Psoas muscle (tissue), 8 donors: ENCODE measurements at places on chromosomes 7 and 10. TPM values are rescaled to one million over a fixed set of nuclear protein-coding genes. Genes with fewer than 3 reads are reported as not detected.

GRCh38 chr10:126584836-126585235 lies 85.7 kb downstream of the C10orf90 start:
- DNase-seq, result no peak

GRCh38 chr10:95792211-95792780 lies 36.3 kb downstream of the ENTPD1 start:
- no peak for DNase-seq

DNA sequence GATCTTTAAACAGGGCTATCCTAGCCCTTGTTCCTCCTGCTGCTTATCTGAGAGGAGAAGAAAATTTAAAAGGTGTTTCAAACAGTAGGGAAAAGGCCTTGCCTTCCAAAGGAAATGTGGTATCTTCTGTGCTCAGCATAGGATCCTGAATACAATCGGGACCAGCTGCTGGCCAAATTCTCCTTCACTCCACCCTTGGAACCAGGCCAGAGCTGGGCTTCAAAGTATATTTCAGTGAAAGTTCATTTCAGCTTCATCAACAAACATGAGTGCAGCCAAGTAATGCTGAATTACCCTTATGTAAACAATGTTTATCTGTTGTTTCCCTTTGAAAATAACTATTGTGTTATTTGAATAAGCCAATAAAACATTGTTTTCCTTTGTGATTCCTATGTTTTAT lies 146.5 kb upstream of the MEOX2 start:
- no peak for DNase-seq

DNA sequence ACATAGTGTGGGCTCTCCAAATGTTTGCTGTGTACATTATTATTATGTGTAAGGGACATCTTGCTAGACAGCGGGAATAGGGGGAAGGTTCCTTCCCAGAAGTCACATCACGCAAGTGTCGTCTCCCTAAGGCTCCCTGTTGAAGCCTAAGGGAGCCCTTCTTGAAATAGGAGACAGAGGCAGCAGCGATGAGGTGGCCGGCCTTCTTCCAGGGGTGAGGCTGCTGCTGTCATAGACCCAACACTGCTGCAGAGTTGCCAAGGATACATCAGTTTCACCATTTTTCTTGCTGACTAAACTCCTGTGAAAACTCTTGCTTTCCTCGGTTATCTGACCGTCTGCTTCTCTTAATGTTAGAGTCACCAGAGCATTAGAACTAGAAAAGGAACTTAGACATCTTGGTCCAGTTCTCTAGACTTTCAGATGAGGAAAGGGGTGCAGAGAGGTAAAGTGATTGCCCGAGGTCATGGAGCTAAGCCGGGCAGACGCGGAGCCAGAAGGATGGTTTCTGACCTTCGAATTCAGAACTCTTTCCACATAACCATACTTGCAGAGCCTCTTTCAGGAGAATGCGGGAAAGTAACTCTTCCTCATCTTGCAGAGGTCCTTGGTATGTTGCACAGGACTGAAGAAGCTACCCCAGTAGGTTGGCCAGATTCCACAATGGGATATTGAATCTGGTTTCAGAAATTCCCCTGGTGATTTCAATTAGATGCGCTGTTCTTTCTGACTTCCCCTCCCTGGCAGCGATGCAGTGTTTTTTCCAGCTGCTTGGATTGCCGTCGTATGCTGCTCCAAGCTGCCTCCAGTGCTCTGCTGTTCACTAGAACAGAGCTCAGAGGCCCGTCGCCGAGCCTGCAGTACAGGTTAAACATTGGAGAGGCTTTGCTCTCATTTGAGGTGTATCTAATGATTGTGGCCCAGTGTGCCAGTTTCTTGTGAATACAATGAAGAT lies 217.1 kb downstream of the CAMK1D start:
- peak; percentile 64 for DNase-seq

- no peak for DNase-seq
Measured at GRCh38 chr10:29691564-29692072, 56.8 kb upstream of the SVIL start.

Gene PAOX
- 3.1 TPM for total RNA-seq

GRCh38 chr7:134547397-134548054 lies 1.4 kb upstream of the AKR1B15 start:
- DNase-seq, result peak; percentile 75

DNA sequence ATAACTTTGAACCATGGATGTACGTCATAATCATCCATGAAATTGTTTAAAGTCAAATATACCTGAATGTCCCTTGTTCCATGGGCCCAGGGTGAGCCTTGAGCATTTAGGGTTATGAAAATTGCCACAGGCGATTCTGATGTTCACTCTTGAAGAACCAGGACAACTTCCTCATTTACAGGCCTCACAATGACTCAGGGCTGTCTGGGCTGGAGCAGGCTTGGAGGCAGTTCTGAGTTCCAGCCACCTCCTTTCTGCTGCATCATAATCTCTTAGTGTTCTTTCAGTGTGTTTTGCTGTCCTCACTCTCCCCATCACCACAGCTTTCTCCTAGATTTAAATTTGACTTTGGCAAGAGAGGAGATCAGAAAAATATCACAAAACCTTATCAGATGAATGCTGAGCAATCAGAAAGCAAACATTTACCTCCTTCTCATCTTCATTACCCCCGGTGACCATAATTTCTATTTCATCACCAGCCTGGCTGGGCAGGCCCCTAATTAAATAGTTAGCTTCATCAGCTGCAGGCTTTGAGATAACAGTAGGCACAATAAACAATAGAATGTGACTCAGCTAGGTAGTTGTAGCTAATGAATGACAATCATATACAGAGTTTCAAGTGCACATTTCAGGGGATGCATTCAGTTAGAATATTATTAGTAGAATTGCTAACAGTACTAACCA lies 571.0 kb downstream of the SH2D4B start:
- no peak for DNase-seq

DNA sequence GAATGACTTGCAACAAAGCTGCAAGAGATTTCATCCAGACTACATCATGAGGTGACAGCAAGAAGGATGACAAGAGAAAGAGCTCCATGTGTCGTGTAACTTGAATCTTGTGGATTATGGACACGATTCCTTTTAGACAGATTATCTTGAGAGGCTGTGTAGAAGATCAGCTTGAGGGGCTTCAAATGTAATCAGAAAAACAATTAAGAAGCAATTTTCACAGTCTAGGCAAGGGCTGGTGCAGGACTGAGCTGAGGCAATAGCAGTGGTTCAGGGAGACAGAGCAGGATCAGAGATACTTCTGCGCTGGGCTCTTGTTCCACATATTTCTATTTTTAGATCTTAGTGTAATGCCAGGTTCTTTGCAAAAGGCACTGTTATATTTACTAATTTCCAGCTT lies 253.0 kb upstream of the COBL start:
- DNase-seq, result no peak

DNA sequence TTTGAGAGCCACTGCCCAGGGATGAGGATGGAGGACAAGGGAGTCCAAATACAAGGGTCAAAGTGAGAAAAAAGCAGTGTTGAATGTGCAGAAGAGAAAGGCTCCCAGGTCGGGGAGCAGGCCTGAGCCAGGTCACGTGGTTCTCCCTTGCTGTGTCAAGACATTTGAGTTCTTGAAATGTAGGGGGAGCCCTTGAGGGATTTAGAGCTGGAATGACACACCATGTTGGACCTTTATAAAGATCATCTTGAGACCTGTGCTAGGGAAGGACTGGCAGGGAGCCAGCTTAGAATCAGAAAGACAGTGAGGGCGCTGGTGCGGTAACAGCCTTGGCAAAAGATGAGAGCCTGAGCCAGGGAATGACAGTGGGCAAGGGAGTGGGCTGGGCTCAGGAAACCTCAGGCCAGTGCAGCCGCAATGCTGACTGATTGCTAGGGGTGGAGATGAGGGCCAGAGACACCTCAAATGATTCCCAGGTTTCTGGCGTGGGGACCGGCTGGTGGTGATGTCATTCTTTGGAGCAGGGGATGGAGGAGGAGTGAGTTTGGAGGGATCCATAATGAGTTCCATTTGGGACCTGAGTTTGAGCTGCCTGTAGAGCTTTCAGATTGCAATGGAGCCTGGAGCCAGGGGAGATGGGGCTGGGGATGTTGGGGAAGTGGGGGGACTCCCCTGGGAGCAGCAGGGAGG lies 120.1 kb downstream of the PTPN20 start:
- DNase-seq, result peak; percentile 72

Gene NRCAM
- 1.0 TPM for total RNA-seq

GRCh38 chr7:12323415-12323814 lies 80.2 kb downstream of the VWDE start:
- DNase-seq, result no peak

Gene MPP7
- 12.5 TPM for total RNA-seq

DNA sequence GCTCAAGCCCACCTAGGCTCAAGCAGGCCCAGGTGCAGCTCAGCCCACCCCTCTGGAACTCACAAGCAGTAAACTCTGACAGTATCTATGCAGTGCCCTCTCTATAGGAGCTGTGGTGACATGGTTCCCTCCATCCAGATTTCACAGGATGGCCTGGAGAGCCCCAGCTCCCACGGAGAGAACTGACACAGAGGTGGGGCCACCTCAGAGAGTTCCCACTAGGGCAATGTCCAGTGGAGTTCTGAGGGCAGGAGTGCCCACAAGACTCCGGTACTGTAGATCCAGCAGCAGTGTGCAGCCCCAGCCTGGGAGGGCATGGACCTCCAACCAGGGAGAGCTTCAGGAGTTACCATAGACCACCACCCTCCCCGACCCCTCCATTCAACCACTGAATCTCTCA lies 37.3 kb upstream of the CNPY1 start:
- no peak for DNase-seq

- DNase-seq, result peak; percentile 80
Measured at GRCh38 chr10:97574374-97575126, 2.0 kb downstream of the ANKRD2 start.

DNA sequence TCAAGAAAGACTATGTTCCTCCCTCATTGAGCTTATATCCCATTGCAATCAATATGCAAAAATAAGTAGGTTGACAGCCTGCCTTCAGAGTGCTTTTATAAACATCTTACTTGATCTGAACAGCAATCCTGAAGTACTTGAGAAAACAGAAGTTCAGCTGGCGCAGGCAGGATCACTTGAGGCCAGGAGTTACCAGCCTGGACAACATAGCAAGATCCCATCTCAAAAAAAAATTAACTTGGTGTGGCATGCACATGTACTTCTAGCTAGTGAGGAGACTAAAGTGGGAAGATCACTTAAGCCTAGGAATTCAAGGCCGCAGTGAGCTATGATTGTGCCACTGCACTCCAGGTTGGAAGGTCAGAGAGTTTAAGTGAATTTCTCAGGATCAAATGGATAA lies 30.1 kb downstream of the LUC7L2 start:
- no peak for DNase-seq

DNA sequence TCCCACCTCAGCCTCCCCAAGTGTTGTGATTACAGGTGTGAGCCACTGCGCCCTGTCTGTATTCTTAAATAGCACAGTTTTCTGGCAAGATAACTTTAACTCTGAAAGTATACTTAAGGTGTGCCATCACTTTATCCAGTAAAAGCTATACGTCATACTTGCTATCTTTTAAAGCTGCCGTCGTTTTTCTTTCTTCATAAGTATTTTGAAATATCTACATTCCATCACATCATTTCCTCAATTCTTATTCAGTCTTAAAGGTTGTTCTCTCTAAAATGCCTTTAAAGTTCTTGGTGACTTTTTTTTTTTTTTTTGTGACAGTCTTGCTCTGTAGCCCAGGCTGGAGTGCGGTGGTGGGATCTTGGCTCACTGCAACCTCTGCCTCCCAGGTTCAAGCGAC lies 34.7 kb downstream of the PTPN12 start:
- no peak for DNase-seq

- DNase-seq, result no peak
Measured at GRCh38 chr7:150567169-150567568, at the start of gene GIMAP4. Gene GIMAP4, plus strand, starts transcription at chr7:150567390. Its CDS starts 2,512 bp downstream, at chr7:150569902.

- peak; percentile 66 for DNase-seq
Measured at GRCh38 chr10:102643336-102644065, 778 bp upstream of the TRIM8 start.

DNA sequence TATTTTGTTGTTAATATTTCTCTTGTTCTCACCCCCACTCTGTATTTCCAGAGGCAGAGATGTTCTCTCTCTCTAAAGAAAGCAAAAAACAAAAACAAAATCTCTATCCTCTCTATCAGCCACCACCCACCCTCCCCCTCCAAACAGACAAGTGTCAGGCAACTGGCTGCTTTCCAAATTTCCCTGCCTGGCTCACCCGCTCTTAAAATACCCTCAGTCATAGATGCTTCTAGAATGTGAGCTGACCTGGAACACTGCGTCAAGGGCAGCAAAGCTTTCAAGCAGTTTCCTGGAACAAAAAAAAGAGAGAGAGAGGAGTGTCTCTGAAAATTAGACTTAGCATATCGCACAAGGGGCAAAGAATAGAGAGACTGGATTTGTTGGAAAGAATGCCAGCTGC lies 341.0 kb upstream of the ZMIZ1 start:
- DNase-seq, result no peak

Gene HOGA1
- total RNA-seq, result 12.3 TPM

DNA sequence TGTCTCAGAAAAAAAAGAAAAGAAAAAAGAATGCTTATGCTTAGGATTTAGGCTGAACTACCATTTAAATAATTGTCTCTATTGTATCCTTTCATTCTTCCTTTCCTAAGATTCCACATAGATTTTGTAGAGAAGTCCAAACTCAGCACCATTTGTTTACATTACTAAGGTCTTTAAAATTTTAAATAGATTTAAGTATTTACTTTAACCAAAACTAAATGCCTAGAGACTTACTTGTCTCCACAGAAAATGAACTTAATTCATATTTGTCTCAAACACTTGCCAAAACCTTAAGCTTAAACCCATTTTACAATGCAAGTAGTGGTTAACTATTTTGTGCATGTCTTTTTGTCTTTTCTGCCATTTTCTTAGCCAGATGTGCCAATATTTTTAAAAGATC lies 54.1 kb upstream of the ABI1 start:
- DNase-seq, result no peak

DNA sequence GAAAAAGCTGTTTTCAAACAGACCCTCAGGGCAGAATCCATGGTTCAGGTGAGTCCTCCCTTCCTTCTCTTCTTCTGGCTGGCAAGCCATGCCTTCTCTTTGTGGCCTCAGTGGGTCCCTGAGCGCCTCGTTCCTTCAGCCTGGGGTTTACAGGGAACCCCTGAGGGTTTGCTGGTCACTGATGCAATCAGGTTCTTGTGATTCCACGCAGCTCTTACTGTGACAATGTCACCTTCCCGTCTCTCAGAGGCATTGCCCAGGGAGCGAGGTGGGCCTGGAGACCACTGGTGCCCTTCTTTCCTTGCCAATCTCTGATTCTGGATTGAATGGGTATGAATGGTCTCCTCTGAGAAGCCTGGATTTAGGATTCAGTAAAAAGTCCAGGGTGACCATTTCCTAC lies 132.2 kb downstream of the ADARB2 start:
- no peak for DNase-seq

GRCh38 chr10:89351780-89352597 lies 24.2 kb downstream of the IFIT3 start:
- DNase-seq, result no peak

GRCh38 chr10:130817046-130817624 lies 494.4 kb downstream of the TCERG1L start:
- no peak for DNase-seq
